ENCODE measurements at places on chromosomes 6 and 20.
A peak's percentile ranks its signal among the peaks of the same experiment; 100 is the strongest.

DNA sequence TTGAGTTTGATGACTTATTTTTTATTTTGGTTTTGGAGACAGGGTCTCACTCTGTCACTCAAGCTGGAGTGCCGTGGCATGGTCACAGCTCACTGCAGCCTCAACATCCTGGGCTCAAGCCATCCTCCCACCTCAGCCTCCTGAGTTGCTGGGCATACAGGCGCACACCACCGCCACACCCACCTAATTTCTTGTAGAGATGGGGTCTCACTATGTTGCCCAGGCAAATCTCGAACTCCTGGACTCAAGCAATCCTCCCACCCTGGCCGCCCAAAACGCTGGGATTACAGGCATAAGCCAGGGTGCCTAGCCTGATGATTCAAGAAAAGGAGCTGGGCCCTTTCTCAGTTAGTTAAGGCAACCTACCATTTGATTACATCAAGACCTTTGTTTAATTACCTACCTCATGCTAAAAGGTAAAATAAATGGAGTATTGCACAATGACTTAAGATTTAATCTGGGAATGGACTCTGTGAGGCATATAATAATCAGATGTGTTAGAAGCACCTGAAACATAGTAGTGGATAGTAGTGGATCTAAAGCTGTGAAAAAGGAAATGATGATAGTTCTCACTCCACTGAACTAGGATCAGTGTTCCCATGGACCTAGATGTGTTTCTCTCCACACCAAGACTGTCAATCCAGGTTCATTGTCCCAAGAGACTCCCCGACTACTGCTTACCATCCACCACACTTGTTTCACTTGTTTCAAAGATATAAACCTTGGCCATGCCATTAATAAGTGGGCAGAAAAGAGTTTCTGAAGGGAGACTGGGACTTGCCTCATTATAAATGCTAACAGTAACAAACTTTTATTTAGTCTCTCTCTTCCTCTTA is 2.1 kb downstream of the TNFRSF21 start:
- DNase-seq = no peak

GRCh38 chr6:137957471-137957870 is 90.4 kb downstream of the TNFAIP3 start:
- DNase-seq = no peak

DNA sequence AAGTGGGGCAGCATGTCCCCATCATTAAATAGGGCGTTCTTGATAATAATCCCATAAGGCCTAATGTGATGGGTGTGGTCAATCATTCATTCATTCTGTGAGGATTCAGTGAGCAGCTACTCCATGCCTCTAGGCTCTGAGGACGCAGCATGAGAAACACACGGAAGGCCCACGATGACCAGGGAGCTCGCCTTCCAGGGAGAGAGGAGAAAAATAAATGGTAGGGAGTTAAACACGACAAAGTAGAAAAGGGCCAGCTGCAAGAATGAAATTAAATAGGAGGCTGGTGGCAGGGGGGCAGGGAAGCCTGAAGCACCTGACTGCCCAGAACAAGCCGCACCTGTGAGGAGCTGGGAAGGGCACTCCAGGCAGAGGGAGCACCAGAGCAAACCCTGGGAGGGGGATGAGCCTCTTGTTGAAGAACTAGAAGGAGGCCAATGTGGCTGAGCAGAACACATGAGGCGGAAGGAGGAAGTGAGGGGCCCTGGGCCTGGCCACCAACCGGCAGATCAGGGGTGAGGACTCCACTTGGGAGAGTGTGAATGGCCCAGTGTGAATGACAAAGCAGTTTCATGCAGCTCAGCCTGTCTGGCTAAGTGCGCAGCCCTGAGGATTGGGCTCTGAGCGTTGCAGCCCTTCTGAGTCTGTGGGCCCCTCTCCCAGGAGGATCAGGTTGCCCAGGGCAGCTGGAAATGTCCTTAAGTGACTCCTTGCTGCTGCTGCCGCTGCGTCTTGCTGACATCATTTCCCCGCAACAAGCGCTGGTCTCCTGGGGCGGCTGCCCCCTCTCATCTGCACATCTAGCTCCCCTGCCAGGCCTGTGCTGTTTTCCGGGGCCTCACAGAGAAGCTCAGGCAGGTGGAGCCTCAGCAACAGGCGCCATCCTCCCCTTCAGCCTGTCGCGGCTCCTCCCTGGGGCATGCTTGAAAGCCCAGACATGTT is 99.9 kb downstream of the CDH26 start:
- peak; percentile 92 for DNase-seq

GRCh38 chr6:30876039-30876730 is 8.1 kb upstream of the DDR1 start:
- DNase-seq = no peak

- no peak for DNase-seq
Observed at GRCh38 chr6:111596784-111597183, 8.9 kb downstream of the TRAF3IP2 start.

DNA sequence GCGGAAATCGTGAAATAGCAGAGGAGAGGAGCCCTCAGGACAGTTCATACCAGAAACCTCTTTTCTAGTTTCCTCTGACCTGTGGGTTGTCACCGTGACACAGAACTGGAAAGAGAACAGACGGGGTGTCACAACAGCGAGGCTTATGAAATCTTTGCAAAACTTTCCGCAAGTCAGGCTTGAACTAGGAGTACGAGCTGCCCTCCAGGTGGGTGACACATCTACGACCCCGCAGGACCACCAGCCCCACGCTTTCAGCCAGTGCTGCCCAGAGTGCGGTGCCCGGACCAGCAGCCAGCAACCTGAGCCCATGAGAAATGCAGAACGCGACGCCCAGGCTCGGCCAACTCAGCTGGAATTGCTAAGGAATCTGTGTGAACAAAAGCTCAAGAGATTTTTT is 30.8 kb downstream of the WRNIP1 start:
- no peak for DNase-seq

GRCh38 chr6:99330159-99330558 is 19.3 kb downstream of the FAXC start:
- DNase-seq = peak; percentile 38

GRCh38 chr6:85163156-85164080 is 286.5 kb upstream of the NT5E start:
- peak; percentile 71 for DNase-seq

DNA sequence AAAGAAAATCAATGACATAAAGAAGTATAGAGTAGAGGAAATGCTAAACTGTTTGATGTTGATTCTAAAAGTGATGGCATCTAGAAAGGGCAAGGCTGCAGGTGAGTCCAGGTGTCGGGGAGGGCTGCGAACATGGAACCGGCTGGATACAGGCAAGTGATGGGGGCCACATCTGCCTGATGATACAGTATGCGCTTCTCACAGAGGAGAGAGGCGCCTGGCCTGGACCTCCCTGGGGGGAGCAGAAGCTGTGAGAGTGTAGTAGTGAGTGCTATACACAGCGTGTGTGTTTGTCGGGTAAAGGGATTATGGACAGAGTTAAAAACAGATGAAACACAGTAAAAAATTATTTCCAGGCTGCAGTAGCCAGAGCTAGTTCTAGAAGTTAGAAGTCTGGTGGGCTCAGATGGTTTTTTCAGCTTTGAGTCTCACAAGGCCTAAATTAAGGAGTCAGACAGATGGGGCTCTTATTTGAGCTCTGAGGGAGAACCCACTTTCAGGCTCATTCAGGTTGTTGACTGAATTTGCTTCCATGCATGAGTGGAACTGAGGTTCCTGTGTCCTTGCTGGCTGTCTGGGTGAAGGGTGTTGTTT is 195.8 kb upstream of the ARG1 start:
- DNase-seq = peak; percentile 93

DNA sequence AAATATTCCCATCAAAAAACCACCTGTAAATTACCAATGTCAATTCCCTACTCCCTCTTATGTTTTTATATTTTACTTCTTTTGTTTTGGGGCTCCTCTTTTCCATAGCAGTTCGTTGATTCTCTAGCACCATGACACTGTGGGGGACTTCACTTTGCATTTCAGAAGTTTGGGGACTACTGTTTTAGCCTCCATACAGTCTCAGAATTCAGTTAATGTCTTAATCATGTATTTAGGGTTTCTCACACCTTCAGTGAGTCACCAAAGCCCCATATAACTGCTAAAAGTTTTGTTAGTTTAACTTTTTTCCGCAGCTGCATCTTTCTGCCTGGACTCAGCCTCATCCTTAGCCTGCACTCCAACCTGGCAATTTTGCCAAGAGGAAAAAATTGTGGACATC is 20.7 kb upstream of the AIG1 start:
- no peak for DNase-seq

DNA sequence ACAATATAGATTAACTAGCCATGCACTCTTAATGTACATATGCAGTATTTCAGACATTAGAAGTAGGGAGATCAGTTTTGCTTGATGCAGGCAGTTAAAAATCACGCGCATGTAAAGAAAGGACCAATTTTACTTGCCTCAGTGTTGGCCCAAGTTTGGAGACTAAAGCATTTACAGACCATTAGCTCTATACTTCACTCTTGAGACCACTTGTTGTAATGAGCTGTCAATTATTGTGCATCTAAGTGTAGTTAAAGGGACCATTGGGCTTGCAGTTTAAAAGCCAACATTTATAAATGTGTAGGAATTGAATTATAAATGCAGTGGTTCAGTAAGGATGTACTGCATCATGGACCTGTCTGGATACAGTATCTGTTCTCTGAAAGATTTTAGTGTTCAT is 53.7 kb downstream of the PLCB4 start:
- DNase-seq = peak; percentile 18

- DNase-seq = peak; percentile 70
Observed at GRCh38 chr6:160733050-160733646, 31.1 kb downstream of the PLG start.

DNA sequence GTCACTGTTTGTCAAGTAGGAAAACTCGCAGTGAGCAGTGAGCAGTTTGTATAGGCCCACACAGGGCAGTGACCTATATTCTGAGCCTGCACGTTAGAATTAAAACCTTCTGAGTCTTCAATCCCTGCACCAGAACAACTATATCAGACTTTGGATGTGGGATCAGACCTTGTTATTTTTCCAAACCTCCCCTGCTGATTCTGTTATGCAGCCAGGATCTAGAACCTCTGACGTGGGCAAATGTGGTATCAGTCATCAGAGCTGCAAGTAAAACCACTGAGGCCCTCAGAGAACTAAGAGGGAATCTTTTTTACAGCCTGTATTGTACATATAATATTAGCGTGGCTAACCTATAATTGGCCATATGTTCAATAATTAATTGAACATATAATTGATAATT is 32.0 kb upstream of the AKAP7 start:
- no peak for DNase-seq

DNA sequence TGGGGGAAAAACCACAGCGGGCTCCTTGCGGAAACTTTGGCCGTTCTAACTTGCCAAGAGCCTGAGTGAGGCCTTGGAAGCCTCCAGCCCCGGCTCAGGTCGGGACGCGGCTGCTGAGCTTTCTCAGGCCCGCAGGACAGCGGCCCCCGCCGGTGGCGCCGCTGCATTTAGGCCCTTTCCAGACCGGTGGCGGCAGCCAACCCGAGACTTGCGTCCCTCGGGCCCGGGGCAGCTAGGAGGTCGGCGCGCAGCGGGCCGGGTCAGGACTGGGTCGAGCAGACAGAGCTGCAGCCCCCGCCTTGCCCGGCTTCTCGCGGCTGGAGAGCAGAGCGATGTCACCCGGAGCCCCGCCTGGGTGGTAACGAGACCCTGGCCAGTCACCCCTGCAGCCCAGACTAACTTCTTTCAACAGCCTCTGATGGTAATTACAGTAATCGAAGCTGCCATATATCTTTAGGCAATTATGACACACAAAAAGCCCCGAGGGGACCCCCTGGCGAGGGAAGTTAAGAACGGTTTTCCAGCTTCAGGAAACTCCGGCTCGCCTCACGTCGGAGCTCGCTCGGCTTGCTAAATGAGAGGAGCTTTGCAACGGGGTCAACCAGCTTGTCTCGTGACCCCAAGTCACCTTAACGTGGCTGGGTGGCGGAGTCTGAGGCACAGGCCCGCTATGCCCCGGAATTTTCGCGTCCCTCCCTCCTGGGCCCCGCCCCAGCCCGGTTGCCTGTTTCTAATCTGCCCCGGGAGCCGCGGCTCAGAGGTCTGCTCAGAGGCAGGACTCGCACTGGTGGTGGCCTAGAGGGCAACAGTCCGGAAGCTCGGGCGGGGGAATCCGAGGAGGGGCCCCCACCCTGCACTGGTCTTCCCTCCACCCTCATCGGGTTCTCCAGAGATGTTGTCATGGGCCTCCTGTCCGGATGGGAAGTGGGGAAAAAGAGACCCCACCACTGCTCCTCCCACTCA is 3.0 kb downstream of the NR2E1 start:
- peak; percentile 42 for DNase-seq
